NB4 (cell line): ENCODE measurements at places on chromosomes 7 and 10.

GRCh38 chr7:73328696-73329095, 735 bp downstream of the FKBP6 start:
- DNase-seq = no peak

DNA sequence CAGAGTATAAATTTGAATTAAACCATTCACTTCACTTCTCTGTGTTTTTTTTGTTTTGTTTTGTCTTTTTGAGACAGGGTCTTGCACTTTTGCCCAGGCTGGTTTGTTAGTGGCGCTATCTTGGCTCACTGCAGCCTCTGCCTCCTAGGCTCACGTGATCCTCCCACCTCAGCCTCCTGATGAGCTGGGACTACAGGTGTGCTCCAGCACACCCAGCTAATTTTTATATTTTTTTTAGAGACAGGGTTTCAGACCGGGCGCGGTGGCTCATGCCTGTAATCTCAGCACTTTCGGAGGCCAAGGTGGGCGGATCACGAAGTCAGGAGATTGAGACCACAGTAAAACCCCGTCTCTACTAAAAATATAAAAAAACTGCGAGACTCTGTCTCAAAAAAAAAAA, 36.9 kb upstream of the STOX1 start:
- DNase-seq = no peak

GRCh38 chr7:158581440-158582088, 6.1 kb downstream of the PTPRN2 start:
- DNase-seq = no peak

- DNase-seq = no peak
Observed at GRCh38 chr10:119348516-119349240, 141.3 kb downstream of the GRK5 start.

DNA sequence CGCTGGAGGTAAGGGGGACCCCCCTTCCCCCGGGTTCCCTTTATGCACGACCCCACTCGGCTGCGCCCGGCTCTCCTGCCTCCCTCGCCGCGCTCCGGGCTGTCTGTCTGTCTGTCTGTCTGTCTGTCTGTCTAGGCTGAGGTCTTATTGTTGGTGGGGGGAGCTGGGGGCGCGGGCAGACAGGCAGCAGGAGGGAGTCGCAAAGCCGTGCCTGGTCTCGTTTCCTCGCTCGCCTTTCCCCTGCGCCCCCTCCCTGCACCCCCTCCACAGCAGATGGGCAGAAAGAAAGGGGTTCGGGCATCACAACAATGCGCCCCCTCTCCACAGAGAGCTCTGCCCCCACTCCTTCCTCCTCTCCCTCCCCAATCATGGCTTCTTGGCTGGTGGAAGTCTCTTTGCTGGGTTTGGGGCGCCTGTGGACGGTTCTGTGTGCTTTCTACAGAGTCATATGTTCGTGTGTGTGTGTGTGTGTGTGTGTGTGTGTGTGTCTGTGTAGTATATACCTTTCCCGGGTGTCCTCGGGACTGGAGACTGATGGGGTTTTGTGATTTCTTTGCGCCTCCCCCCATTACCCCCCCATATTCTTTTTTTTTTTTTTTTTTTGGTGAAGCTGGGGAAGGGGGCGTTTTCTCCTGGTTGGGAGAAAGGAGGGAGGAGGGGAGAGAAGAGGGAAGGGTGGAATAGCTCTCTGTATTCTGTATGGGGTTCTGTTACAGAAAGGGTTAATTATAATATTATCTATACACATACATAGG, 1.9 kb downstream of the AUTS2 start:
- peak; percentile 59 for DNase-seq

- no peak for DNase-seq
Observed at GRCh38 chr7:8014399-8014798, 45.8 kb downstream of the GLCCI1 start.

- DNase-seq = no peak
Observed at GRCh38 chr7:77691892-77692491, 4.3 kb upstream of the RSBN1L start.

- no peak for DNase-seq
Observed at GRCh38 chr10:60611291-60611747, 167.0 kb upstream of the CDK1 start.

- peak; percentile 71 for DNase-seq
Observed at GRCh38 chr7:128879939-128880746, 17.5 kb downstream of the ATP6V1F start.

GRCh38 chr7:108454674-108455550, 1.3 kb downstream of the NRCAM start:
- peak; percentile 44 for DNase-seq

DNA sequence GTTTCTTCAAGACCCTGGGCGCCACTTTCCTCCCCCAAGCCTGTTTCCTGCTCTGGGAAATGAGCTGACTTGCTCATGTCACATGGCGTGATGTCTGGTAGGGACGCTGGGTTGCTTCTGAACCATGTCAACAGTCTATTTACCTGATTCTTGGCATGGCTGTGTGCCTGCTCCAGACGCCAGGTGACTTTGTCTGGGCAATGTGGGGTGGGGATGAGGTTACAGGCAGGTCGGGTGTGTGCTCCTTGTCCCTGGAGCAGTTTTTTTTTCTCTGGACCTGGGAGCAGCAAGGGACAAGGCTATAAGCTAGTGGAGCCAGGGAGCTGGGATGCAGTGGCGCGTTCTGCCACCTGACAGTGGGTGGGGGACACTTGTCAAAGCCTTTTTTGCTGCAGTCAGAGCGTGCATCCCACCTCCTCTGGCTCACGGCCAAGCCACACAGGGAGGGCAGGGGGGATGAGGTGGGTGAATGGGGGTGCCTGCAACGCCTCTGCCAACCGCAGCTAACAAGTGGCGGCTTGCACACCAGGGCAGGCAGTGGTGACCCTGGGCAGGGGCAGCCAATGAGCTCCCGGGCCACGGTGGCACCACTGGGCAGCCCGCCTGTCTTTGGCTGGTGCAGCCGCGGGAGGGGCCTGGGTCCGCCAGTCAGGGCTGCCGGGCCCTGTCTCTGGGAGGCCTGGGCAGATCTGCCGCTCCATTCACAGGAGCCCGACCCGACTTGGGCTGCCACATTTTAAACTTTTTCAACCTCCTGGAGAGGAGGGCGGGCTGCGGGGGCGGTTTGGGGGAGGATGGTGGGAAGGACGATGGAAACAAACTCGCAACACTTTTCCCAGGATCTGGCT, 22.9 kb downstream of the DNAJB12 start:
- DNase-seq = peak; percentile 100

- DNase-seq = no peak
Observed at GRCh38 chr10:110574420-110574819, 6.9 kb downstream of the SMC3 start.

DNA sequence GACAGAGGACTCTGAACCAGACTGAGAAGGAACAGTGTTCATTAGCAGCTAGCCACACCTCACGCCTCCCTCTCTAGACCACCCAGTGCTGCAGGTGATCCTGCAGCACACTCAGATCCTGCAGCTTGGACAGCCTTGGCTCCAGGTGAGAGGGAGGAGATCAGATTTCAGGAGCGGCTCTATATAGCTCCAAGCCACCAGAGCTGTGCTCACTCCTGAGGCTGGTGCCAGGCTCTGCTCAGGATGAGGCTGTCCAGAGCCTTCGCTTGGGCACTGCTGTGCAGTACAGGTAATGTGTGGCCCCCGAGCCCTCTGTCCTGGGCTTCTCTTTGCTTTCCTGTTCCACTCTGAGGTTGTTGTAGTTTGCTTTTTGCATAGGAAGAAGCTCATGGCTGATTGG, 42.4 kb downstream of the C10orf120 start:
- no peak for DNase-seq

DNA sequence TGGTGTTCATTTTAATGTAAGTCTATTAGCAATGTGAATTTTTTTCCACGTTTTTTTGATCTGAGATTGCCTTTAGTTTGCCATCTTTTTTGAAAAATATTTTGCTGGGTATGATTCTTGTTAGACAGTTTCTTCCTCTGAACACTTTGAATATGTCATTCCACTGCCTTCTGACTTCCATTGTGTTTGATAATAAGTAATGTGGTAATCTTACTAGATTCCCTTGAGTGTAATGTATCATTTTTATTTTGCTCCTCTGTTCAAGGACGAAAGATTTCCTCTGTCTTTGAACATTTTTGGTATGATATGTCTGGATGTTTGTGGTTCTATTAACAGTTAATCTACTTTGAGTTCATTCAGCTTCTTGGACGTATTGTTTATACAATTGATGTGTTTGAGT, 371.4 kb downstream of the SUGCT start:
- DNase-seq = peak; percentile 25

DNA sequence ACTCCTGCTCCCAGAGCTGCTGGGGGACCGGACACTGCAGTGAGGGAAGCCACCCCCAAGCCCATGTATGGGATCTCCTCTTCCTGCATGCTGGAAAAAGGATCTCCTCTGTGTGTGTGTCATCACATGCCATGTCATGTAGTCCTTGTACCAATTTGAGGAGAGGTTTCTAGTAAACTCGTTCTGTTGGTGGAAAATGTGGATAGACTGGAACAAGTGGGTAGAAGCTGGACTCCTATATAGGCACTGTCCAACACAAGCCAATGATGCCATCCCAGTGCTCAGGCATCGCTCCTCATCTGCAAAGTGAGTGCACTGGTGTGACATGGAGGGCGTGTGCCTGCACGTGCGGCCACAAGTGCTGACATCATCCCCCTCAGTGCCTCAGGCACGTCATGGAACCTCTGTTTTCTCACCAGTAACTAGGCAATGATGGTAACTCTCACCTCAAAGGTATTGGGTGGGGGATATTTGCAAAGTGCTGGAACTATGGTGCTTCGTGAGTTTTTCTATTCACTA, 19.3 kb downstream of the MYO1G start:
- DNase-seq = peak; percentile 60

DNA sequence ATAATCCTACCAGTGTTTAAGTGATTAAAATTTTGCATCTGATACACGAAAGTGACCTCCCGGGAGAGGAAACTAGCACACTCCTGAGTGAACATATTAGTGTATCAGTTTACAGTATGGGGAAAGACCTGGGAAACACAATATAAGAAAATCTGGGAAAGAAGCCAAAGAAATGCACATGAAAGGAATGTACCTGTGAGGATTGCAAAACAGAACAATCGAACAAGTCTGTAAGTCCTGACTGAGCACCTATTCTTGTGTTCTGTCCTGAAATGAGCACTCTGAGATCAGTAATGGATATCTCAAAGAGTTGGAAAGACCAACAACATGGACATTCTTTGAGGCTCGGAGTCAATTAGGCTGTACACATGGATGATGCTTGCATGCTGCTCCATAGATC, 554.7 kb downstream of the SORCS3 start:
- no peak for DNase-seq

- DNase-seq = no peak
Observed at GRCh38 chr10:30759423-30759822, 129.9 kb upstream of the LYZL2 start.

- DNase-seq = no peak
Observed at GRCh38 chr7:75869776-75870379, 9.0 kb upstream of the RHBDD2 start.

- no peak for DNase-seq
Observed at GRCh38 chr10:2197663-2198062, 460.3 kb upstream of the ADARB2 start.

GRCh38 chr7:4099651-4100050, 582.4 kb upstream of the FOXK1 start:
- no peak for DNase-seq

DNA sequence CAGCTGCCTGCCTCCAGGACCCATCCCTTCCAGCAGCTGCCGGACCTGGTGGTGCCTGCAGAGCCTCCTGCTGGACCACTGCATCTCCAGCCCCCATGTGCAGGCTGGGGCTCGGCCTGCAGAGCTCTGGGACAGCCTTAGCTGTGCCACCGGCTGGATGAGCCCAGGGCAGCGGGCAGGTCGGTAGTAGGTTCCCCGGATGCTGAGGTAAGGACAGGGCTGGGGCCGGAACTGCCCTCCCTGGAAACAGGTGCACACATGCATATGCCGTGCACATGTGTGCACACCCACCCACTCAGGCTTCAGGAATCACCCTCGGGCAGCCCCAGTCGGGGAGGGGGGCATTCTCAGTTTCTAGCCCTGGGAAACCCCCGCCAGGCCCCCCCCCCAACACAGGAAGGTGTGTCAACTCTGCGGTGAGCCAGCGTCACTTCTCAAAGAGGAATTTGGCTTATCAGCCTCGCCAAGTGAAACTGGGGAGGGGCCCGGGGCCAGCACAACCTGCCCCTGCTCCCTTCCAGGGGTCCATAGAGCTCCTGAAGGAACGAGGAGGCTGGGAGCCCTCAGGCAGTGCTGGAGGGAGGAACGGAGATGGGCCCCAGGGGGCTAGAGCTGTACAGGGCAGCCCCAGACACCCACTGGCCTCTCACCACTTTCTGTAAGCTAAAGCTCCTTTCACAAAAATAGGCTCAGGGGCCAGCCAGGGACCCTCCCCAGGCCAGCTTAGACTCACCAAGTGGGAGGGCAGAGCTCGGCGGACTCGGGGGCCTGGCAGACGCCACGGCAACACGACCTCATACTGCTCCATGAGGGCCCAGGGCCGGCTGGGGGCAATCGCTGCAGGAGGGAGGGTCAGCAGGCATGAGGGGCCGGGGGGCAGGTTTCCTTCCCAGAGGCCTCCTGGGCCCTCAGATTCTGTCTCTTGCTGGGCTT, 1.7 kb downstream of the ADAM8 start:
- peak; percentile 93 for DNase-seq

DNA sequence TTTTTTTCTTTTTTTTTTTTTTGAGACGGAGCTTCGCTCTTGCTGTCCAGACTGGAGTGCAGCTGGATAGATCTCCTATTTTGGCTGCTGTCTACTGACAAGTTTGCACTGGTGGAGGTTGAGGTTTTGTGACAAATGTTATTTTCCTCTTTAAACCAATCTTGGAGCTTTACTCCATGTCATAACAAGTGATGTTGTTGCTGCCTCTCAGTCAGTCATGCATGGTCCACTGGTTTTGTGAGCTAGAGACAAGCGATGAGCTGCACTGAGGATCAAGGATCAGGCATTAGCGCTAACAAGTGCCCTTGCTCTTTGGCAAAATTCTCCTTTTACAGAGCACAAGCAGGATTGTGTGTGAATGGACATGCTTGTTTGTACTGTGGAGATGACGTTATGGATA, 805 bp upstream of the WDFY4 start:
- DNase-seq = peak; percentile 28

GRCh38 chr7:116717137-116717536, 45.1 kb downstream of the MET start:
- no peak for DNase-seq

DNA sequence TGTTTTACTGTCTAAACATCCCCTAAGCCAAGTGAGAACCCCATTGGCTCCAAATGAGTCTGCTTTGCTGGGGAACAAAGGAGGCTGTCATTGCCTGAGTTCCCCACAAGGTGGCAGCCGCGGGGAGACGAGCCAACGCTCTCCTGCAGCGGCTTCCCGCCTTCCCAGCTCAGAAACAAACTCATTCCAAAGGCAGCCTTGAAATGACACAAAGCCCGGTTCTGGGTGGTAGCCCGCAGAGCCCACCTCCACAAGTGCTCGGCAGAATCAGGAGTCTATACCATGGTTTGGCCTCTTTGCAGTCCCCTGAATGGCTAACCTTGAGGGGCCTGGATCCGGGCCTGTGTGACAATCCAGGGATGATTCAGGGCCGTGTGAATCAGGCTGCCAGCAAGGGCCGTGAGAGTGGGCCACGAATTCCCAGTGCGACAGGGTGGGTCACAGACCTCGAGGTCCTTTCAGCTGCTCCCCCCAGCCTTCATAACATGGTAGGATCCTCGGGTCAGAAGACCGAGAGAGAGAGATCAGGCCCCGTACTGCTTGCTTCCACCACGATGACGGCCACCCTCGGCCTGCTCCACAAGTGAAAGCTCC, 79.7 kb downstream of the DLG5 start:
- DNase-seq = peak; percentile 65
